Suprapubic skin (tissue), 4 donors: ENCODE measurements at places on chromosomes 4 and X. TPM values are rescaled to one million over a fixed set of nuclear protein-coding genes. Genes with fewer than 3 reads are reported as not detected.

- H3K36me3 ChIP-seq, result no peaks in the 10 kb centered on the region
- H3K27ac ChIP-seq, result no peak overlapping the region
- no peak for DNase-seq
- H3K4me3 ChIP-seq, result no peak overlapping the region
Observed at GRCh38 chrX:150405576-150405975, 42.5 kb downstream of the MAMLD1 start.

- H3K4me3 ChIP-seq, result no peak overlapping the region
- no peaks in the 10 kb centered on the region for H3K36me3 ChIP-seq
- H3K27me3 ChIP-seq, result no peaks in the 10 kb centered on the region
- H3K4me1 ChIP-seq, result no peaks in the 10 kb centered on the region
- DNase-seq, result no peak
Observed at GRCh38 chr4:97646997-97647396, 496.3 kb downstream of the STPG2 start.

- DNase-seq, result no peak
- no peak overlapping the region for H3K27ac ChIP-seq
- no peaks in the 10 kb centered on the region for H3K4me1 ChIP-seq
- H3K4me3 ChIP-seq, result no peak overlapping the region
Observed at GRCh38 chr4:79979785-79980437, 93.1 kb downstream of the ANTXR2 start.

DNA sequence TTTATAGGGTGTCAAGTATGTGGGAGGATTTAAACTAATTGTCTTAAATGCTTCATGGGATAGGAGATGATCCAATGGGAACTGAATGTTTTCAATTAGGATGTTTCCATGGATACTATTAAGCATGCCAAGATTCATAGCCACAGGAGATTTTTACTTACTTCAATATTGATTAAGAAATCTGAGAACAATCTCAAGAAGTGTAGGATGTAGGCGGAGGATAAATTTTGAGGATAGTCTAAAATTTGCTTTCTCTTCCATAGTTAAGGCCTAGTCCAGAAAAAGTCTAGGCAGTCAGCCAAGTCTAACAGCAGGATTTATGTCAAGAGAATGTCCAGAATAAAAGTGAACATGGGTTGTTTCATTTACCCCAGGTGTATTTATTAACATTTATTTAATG lies 32.8 kb downstream of the REPS2 start:
- no peaks in the 10 kb centered on the region for H3K4me1 ChIP-seq
- H3K27ac ChIP-seq, result no peak overlapping the region
- H3K27me3 ChIP-seq, result no peaks in the 10 kb centered on the region
- H3K36me3 ChIP-seq, result no peaks in the 10 kb centered on the region
- no peak overlapping the region for H3K4me3 ChIP-seq

DNA sequence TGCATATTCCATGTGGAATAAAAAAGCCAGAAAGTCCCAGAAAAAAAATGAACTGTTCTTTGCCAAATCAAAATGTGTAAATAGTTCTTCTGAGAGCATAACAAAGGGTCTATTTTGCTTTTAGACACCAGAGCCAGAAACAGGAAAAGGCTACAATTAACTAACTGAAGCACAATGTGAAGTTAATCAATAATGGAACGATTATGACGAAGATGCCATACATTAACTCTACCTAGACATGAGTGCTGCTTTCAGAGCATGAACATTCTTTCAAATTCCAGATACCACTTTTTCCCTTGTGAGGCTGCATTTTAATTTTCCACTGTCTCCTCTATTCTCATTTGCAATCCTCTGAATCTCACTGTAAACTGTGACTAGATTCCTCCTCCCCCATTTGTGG lies 48.7 kb upstream of the PHOX2B start:
- H3K36me3 ChIP-seq, result no peaks in the 10 kb centered on the region
- H3K27me3 ChIP-seq, result peaks cover 31% of the 10 kb centered on the region
- no peak overlapping the region for H3K4me3 ChIP-seq
- DNase-seq, result no peak

DNA sequence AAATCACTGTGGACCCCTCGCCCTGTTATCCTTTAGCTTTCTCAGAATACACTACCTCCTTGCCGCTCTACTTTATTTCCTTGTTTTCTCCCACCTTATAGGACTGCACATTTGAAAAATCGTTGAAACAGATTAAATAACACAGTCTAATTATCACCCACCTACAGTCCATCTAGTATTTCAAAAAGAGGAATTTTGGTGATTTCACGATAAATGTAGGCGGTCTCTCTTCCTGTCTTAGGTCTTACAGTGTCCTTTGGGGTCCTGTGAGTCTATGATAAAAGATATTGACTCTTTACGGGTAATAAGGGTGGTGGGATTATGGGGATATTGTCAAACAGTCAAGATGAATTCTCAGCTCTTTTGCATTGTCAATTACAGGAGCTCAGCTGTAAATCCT lies 2.4 kb upstream of the TBL1X start:
- no peak overlapping the region for H3K27ac ChIP-seq
- H3K4me3 ChIP-seq, result no peak overlapping the region
- no peaks in the 10 kb centered on the region for H3K36me3 ChIP-seq
- H3K27me3 ChIP-seq, result no peaks in the 10 kb centered on the region
- no peak for DNase-seq

GRCh38 chrX:20434986-20435385 lies 168.3 kb upstream of the RPS6KA3 start:
- H3K27ac ChIP-seq, result no peak overlapping the region
- H3K4me1 ChIP-seq, result no peaks in the 10 kb centered on the region
- no peak for DNase-seq
- no peaks in the 10 kb centered on the region for H3K27me3 ChIP-seq

GRCh38 chr4:183772361-183772760 lies 113.3 kb downstream of the TRAPPC11 start:
- H3K27ac ChIP-seq, result no peak overlapping the region
- DNase-seq, result no peak
- H3K27me3 ChIP-seq, result no peaks in the 10 kb centered on the region
- H3K4me3 ChIP-seq, result no peak overlapping the region
- H3K36me3 ChIP-seq, result no peaks in the 10 kb centered on the region
- no peaks in the 10 kb centered on the region for H3K4me1 ChIP-seq

DNA sequence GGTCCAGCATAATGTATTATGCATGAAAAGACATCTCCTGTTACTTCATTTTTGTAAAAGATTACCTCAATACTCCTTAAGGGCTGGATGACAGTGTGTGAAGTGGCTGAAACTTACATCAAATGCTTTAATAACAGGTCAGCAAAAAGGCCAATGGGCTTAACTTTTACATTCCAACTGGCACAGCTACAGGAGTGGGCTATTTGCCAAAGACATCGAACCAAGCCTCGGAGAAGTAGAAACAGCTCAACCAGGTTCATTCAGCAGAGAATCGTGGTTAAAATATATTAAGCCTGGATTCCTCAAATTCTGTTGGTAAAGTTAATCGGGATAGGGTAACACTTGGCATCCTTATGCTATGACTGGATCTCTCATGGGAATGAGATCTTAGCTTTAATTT lies 639.7 kb downstream of the TRIML1 start:
- H3K27me3 ChIP-seq, result no peaks in the 10 kb centered on the region
- H3K36me3 ChIP-seq, result no peaks in the 10 kb centered on the region
- DNase-seq, result no peak
- H3K4me3 ChIP-seq, result no peak overlapping the region
- H3K4me1 ChIP-seq, result no peaks in the 10 kb centered on the region

- no peak for DNase-seq
- H3K27me3 ChIP-seq, result no peaks in the 10 kb centered on the region
- no peaks in the 10 kb centered on the region for H3K4me1 ChIP-seq
- no peak overlapping the region for H3K4me3 ChIP-seq
- H3K36me3 ChIP-seq, result no peaks in the 10 kb centered on the region
- no peak overlapping the region for H3K27ac ChIP-seq
Observed at GRCh38 chr4:155914782-155915181, 11.3 kb downstream of the TDO2 start.

GRCh38 chrX:17024886-17025285 lies 78.4 kb downstream of the REPS2 start:
- peaks cover 5% of the 10 kb centered on the region for H3K4me1 ChIP-seq
- no peaks in the 10 kb centered on the region for H3K27me3 ChIP-seq

DNA sequence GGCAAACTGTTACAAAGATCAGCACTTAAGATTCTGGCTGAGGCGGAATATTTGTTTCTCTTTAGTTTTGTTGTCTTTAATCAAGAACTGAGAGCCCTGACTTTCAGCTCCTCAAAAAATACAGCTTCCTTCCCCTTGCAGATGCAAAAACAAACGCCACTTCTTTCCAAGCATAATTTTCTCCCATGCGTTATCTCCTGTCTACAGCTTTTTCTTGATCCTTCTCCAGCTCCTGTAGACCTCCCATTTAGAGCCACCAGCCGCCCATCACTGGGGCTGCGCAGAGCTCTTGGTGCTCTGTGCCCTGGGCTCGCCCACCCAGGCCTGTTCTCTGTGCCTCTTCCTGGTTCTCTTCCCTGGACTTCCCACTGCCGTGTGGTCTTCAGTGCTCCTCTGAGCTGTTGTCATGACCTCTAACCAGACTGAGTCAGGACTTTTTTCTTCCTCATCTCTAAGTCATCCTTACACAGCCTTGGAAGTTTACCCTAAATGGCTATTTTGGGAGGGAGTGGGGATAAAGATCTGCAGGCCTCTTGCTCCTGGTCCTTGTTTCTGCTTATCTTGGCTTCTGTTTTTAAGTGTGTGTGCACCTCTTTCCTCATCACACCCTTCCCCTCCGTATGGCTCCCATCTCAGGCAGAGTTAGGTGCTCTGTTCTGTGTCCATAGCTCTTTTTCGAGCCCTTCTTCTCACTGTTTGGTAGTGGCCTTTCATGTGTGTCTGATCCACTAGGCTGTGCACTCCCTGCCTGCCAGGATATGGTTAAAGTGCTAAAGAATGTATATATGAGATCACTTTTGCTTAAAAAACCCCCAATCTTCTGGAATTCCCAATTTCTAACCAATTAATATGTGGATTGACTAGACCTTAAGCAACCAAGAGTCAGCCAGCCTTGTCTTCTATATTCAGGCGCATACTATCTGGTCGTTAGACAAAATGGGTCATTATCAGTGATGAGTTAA lies 122.5 kb downstream of the PTTG2 start:
- H3K27me3 ChIP-seq, result no peaks in the 10 kb centered on the region
- no peak overlapping the region for H3K27ac ChIP-seq
- no peak for DNase-seq
- H3K4me1 ChIP-seq, result peaks cover 28% of the 10 kb centered on the region
- H3K36me3 ChIP-seq, result no peaks in the 10 kb centered on the region

- H3K36me3 ChIP-seq, result no peaks in the 10 kb centered on the region
- DNase-seq, result no peak
- no peak overlapping the region for H3K27ac ChIP-seq
- H3K4me1 ChIP-seq, result no peaks in the 10 kb centered on the region
- H3K27me3 ChIP-seq, result no peaks in the 10 kb centered on the region
Observed at GRCh38 chr4:43374216-43374751, 481.8 kb downstream of the GRXCR1 start.

- no peaks in the 10 kb centered on the region for H3K4me1 ChIP-seq
- DNase-seq, result no peak
- no peak overlapping the region for H3K4me3 ChIP-seq
- no peaks in the 10 kb centered on the region for H3K36me3 ChIP-seq
Observed at GRCh38 chr4:69032847-69033638, 63.2 kb upstream of the UGT2B7 start.

DNA sequence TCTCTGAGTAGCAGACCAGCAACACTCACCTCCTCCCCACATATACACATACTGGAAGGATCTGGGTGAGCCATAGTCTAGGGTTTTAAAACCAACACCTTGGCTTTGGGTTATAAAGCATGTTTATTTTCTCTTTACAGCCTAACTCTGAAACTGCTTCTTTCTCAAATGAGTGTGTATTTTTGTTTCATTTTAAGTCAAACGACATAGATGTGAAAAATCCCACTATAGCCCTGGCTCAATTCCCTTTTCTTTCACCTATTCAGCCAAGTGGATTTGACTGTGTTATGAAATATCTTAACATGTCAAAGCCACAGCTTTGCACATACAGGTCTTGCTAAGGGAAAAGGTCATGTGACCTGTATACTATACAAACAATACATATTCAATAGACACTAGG lies 13.8 kb downstream of the NEXMIF start:
- H3K4me1 ChIP-seq, result no peaks in the 10 kb centered on the region
- H3K36me3 ChIP-seq, result no peaks in the 10 kb centered on the region
- no peaks in the 10 kb centered on the region for H3K27me3 ChIP-seq
- H3K27ac ChIP-seq, result no peak overlapping the region
- no peak for DNase-seq

GRCh38 chrX:44731160-44731559 lies 112.7 kb upstream of the DUSP21 start:
- no peak overlapping the region for H3K4me3 ChIP-seq
- no peaks in the 10 kb centered on the region for H3K4me1 ChIP-seq
- H3K27ac ChIP-seq, result no peak overlapping the region
- H3K27me3 ChIP-seq, result no peaks in the 10 kb centered on the region
- H3K36me3 ChIP-seq, result no peaks in the 10 kb centered on the region

GRCh38 chrX:7828594-7828993 lies 14.4 kb upstream of the VCX start:
- no peak overlapping the region for H3K4me3 ChIP-seq
- H3K4me1 ChIP-seq, result no peaks in the 10 kb centered on the region

- DNase-seq, result no peak
- no peaks in the 10 kb centered on the region for H3K27me3 ChIP-seq
- no peaks in the 10 kb centered on the region for H3K36me3 ChIP-seq
Observed at GRCh38 chr4:46370531-46370930, 19.4 kb downstream of the GABRA2 start.

DNA sequence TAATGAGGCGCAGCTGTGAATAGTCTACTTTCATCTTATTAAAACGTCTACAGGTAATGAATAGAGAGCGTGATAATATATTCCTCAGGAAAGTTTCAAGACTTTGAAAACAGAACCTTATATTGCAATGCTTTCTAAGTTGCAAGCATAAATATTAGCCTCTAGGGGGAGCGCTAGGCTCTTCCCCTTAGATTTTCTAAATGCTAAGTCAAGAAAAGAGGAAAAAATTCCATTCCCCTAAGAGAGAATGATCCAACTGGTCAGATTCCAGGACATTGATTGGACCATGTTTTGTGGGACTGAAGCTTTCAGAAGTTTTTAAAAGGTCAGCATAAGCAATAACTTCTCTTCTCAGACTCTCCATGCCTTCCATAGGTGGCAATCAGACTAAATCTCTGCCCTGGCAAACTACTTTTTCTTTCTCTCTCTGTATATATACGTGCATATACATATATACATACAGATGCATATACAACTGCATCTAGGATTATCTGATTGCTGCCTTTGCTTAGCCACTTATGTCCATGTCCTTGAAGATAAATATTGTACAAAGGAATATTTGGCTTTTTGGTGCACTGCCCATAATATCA lies 492.9 kb downstream of the INPP4B start:
- H3K4me1 ChIP-seq, result peaks cover 23% of the 10 kb centered on the region
- H3K4me3 ChIP-seq, result no peak overlapping the region
- DNase-seq, result no peak
- H3K36me3 ChIP-seq, result no peaks in the 10 kb centered on the region
- no peak overlapping the region for H3K27ac ChIP-seq

DNA sequence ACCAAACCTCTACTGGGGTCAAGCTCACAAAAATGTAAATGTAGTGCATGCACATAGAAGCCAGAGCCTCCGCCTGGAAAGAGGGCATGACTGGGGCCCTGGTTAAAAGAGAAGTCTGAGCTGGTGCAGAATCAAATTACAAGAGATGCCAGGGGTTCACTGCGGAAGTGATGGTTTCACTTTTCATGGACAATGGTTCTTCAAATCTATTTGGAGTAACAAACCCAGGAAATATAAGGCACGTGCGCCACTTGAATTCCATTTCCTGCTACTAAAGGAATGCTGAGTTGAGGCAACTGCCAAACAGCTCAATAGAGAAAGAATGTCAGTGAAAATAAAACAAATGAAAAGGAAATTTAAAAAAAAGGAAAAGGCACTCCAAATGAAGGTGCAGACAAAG lies 79.8 kb downstream of the FUNDC1 start:
- no peak overlapping the region for H3K27ac ChIP-seq
- H3K4me1 ChIP-seq, result no peaks in the 10 kb centered on the region
- H3K27me3 ChIP-seq, result no peaks in the 10 kb centered on the region
- no peak overlapping the region for H3K4me3 ChIP-seq
- no peaks in the 10 kb centered on the region for H3K36me3 ChIP-seq

The XAGE2 gene
- not detected for total RNA-seq

The IL15 gene
- 1.2 TPM for total RNA-seq

The GRID2 gene
- total RNA-seq, result not detected

The RRH gene
- total RNA-seq, result 1.2 TPM

The DCAF4L1 gene
- total RNA-seq, result 0.29 TPM
